ENCODE measurements at places on chromosomes 3 and 15.

DNA sequence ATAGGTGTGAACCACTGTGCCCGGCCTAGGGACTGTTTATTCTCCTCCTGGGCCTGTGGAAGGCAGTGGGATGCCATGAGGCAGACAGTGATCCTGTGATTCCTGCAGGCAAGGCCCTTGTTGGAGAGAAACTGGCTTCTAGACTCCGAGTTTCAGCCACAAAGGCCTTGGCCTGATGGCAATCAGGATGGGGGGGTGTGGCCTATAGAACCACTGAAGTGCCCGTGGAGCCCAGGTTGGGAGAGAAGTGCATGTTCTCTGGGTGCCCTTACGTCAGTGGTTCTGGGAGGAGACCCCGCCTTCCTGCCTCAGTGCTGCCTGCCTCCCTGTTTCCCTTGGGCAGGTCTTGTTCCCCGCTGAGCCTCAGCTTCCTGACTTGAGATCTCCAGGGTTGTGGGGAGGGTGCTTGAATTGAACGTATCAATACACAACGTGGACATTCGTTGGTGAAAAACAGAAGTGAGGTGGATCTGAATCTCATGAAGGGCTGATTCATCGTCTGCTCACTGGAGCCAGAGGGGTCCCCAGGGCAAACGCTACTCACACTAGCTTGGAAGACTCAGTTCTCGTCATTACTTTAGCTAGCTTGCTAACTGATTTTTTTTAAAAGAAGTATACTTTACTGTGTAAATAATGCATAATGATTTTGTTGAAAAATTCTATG, 31.8 kb downstream of the IRAK2 start:
- no peak for DNase-seq

GRCh38 chr15:50943638-50944037, 35.2 kb downstream of the AP4E1 start:
- no peak for DNase-seq

GRCh38 chr15:85114886-85115285, 133.2 kb downstream of the PDE8A start:
- DNase-seq = no peak

GRCh38 chr3:123861081-123861836, 22.9 kb downstream of the MYLK start:
- DNase-seq = no peak

GRCh38 chr3:29333576-29333975, 52.7 kb downstream of the RBMS3 start:
- no peak for DNase-seq

GRCh38 chr3:42459151-42459550, 43.3 kb upstream of the VIPR1 start:
- no peak for DNase-seq

GRCh38 chr3:4270720-4271119, 32.4 kb upstream of the SETMAR start:
- DNase-seq = no peak

DNA sequence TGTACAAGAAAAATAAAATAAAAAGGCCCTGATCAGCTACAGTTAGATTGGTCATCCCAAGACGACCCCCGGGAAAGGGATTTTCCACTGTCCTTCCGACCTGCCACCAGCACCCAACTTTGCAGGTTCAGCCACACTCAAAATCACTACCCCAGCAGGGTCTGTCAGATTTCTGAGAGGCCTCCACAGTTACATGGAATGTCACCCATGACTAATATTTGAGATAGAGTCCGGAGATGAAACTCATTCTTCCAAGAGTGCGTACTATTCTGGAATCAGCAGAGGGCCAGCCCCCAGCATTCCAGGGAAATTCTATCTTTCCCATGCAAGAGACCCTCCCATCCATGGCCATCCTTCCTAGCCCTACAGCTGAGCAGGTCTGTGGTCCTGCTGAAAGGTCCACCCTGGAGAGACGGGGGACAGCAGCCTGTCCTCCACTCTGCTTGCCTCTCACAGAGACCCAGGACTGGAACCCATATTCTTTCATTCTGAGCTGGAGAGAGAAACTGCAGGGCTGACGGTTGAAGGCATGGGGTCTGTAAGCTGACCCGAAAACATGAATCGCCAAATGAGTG, 5.8 kb downstream of the LIPC start:
- no peak for DNase-seq

- no peak for DNase-seq
These were observed 63.8 kb downstream of the FRMD4B start for GRCh38 chr3:69322158-69322509.

DNA sequence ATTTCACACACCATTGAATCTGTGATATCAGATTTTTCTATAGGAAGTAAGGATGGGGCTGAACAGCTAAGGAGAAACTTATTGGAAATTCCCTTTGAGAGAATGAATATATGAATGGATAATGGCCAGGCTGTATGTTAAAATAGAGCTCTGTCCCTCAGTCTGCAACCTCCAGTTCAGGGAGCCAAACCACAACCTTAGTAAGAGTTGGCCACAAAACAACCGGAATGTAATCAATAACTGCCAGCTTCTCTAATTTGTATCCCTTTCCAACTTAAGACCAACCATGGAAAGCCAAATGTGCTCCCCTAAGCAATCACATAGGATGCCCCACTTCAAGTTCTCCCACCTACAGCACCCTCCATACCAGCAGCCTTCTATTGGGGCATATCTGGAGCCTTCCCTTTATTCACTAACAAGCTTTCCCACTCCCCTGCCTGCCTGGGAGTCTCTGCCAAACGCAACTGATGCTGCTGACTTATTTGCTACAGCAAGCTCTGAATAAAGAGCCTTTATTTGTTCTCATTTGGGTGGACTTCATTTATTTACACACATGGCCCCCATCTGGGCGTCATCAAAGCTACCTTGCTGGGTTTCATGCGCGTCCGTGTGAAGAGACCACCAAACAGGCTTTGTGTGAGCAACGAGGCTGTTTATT, 75.4 kb upstream of the LARS2 start:
- no peak for DNase-seq

DNA sequence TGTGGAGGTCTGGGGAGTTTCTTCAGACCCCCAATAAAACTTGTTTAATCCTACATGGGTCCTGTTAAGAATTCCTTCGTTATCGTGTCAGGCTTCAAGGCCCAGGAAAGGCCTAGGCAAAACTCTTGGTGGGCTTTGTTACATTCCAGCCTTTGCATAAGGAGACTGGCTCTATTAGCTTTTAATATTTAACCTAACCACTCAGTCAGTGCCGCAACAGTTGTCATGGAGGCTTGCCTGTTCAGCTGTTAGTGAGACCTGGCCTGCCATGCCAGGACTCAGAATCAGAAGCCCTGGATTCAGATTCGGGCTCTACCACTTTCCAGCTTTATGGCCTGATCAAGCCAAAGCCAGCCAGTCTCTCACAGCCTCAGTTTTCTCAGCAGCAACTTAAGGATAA, 19.6 kb downstream of the EIF1B start:
- no peak for DNase-seq

DNA sequence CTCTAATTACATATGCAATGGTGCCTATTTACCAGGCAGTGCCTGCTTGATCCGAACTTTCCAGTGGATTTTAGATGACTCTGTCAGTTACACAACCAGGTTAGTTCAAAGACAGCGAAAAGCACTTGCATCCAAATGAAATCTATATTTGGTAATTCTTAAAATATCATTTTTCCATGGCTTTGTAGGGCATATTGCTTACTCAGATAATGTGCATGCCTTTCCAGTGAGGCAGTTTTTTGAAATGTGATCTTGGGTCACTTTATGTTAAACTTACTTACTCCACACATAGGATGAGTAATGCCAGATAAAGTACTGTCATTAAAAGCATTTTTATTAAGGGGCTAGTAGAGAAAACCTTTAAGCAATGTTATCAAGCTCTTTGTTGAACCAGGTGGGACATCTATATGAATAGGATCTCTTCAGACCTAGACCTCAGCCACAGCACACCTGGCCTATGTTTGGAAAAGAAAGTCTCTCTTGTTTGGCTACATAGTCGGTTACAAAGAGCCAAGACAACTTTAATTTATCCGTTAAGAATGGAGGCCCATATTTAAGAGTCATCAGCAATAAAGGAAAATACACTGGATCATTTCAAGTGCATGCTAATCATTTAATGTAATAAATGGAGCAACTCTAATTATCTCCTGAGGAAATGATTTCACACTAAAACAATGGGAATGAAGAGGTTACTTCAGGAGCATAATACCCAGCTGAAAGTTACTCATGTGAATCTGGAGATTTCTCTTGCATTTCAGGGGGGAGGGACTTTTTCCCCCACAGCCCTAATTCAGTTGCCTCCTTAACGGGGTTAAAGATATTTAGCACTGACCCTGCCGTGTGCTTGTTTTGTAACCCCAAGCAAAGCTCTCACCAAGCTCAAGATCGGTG, 56.3 kb upstream of the TMCO5A start:
- DNase-seq = no peak

DNA sequence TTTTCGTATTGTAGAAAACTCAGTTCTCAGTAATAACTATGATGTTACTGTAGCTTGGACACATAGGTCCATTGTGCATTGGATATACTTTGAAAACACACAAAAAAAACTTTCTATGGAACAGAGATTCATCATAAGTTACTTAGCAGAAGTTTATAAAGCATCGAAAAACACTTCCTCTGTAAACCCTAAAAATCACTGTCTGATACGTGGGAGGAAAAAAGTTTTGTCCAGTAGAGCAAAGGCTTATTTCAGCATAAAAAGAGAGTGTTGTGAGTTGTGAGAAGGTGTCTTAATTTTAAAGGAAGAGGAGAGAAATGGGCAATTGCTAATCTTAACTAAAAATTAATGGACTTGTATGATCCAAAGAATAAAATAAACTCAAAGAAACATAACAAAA, 64.8 kb downstream of the OSTN start:
- no peak for DNase-seq

DNA sequence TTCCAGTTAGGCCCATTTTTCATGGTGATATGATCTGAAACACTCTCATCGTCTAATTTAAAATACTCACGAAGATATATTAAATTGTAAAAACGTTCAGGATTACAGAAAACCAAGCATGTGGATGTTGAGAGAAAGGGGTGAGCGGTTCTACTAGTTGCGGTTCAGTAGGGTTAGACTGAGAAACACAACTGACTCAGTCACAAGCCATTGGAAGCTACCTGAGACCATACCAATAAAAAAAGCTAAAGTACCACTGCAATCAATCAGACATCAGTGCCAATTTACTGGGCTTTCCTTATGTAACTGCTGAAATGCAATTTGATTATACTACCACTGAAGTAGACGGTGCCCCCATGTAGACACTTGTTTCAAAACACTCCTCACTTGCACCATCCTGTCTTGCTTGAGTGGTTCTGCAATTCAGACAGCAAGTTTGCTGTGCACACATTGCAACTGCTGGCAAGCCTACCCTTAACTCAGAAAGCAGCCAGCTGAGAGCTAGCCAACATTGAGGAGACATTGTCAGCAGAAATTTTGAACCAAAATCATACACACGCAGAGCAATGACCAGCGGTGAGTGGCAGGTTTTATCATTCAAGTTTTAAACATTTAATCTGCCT, 368.7 kb upstream of the ARHGEF26 start:
- no peak for DNase-seq

GRCh38 chr3:21436835-21437234, 314.2 kb downstream of the ZNF385D start:
- peak; percentile 45 for DNase-seq

DNA sequence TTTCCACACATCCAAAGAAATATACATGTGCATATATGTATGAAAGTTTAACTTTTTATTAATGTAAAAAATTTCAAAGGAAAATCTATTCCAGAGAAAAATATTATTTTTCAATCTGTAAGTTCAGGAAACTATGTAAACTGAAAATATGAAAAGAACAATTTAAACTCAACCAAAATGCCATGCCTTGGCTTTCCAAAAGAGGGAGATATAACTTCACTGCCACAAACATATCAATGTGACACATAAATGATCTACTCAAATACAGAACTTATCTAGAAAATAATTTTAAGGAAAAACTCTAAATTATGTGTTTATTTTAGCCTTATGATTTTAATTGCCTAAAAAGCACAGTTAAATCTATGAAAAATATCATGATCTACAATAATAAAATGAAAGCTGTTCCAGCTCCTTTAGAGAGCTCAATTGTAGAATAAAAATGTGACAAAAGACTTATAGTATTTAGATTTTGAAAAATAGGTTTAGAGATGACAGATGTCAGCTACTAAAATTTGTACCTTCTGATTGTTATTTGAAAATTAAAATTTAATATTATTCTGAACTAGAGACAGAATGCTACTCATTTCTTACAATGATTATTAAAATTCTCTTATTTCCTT, 94.8 kb downstream of the GBE1 start:
- DNase-seq = no peak

- DNase-seq = no peak
These were observed 5.9 kb downstream of the DPH6 start for GRCh38 chr15:35540021-35540420.

- DNase-seq = no peak
These were observed 18.9 kb downstream of the SCN5A start for GRCh38 chr3:38630606-38631005.

DNA sequence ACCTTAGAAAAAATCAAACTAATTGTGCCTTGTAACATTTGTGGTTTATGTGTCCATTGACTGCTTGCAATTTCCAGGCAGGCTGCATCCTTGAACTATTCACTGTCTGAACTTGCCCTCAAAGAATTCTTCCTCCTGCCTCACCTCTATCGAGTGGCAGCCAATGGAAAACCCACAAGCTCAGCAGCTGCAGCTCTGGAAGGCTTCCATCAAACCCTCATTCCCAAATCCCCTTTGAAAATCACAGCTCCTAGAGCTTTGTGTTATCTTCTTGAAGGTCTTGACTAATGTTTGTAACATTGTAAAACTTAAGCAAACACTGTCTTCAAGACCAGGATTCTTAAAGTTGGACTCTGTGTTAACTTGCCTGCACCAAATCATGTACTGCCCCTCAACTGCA, 81.1 kb downstream of the FILIP1L start:
- no peak for DNase-seq

GRCh38 chr3:59277816-59278215, 228.0 kb upstream of the CFAP20DC start:
- DNase-seq = no peak

- DNase-seq = no peak
These were observed 577.0 kb upstream of the MDFIC2 start for GRCh38 chr3:70889162-70890019.

GRCh38 chr3:175659670-175660350, 800.7 kb downstream of the NAALADL2 start:
- DNase-seq = no peak

DNA sequence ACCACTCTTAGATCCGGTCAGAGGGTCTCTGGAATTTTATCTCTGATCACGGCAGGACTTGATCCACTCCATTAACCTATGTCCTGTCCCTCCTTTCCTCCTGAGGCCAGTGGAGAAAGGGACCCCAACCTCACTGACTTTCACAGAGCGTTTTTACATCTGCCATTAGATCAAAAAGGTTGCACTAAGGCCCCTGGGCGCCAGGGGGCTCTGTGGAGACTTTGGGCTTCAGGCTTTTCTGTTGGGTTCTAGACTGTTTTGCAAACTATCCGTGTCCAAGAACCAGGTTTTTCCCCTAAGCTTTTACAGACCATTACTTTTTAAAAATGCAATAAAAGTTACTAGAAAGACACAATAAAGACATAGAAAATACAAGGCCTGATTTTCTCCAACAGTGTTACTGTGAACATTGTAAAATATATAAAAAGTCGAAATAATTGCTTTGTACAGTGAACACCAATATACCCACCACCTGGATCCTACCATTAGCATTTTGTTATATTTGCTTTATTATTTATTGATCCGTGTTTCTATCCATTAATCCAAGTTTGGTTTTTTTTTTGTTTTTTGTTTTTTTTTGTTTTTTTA, 159.7 kb downstream of the POLR2M start:
- peak; percentile 39 for DNase-seq

All from COR-L47 (cell line).